Mammary epithelial cell (primary cell): ENCODE measurements at places on chromosomes 12 and 14. TPM values are rescaled to one million over a fixed set of nuclear protein-coding genes. Genes with fewer than 3 reads are reported as not detected.

OR6C2 gene
- polyA plus RNA-seq, result not detected

NINJ2 gene
- 0.12 TPM for polyA plus RNA-seq

KRT77 gene
- polyA plus RNA-seq, result not detected

PDE3A gene
- not detected for polyA plus RNA-seq

ADCY4 gene
- polyA plus RNA-seq, result 0.10 TPM

PNN gene
- 12.3 TPM for polyA plus RNA-seq

PPFIA2 gene
- not detected for polyA plus RNA-seq

SLC39A2 gene
- 0.11 TPM for polyA plus RNA-seq
